ENCODE measurements at places on chromosomes 6 and 20.

DNA sequence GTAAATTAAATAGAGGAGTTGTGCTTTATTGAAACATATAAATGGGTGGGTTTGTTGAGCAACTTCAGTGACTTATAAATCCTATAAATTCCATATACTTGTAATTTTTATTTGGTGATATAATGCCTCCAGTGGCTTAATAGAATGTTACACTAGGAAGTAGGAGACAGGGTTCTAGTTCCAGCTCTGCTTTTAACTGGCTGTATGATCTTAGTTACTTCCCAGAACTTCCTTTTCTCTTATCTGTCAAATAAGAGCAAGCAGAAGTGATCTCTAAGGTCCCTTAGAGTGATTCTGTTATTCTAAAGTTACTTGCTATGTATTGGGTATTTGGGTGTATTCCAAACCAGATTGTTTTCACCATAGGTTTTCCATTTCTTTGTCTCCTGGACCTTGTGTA, 10.2 kb downstream of the ZSCAN23 start:
- DNase-seq = no peak

GRCh38 chr6:158475344-158476302, 84.3 kb upstream of the TMEM181 start:
- DNase-seq = peak; percentile 93

- DNase-seq = no peak
Measured at GRCh38 chr6:43738267-43738676, 31.7 kb upstream of the VEGFA start.

- peak; percentile 13 for DNase-seq
Measured at GRCh38 chr20:58839474-58839874, 11.2 kb downstream of the GNAS-AS1 start.

DNA sequence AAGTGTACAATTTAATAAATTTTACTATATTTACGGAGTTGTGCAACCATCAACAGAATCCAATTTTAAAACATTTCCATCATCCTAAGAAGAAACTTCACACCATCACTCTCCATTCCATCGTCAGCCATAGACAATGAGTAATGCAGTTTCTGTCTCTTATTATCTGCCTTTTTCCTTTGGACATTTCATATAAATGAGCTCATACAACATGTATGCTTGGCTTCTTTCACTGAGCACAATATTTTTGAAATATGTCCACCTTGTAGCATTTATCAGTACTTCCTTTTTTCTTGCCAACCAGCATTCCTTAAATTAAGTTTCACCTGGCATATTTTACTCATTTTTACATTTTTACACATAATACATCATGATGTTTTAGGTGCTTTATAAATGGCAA, 22.7 kb upstream of the HIVEP1 start:
- DNase-seq = no peak

DNA sequence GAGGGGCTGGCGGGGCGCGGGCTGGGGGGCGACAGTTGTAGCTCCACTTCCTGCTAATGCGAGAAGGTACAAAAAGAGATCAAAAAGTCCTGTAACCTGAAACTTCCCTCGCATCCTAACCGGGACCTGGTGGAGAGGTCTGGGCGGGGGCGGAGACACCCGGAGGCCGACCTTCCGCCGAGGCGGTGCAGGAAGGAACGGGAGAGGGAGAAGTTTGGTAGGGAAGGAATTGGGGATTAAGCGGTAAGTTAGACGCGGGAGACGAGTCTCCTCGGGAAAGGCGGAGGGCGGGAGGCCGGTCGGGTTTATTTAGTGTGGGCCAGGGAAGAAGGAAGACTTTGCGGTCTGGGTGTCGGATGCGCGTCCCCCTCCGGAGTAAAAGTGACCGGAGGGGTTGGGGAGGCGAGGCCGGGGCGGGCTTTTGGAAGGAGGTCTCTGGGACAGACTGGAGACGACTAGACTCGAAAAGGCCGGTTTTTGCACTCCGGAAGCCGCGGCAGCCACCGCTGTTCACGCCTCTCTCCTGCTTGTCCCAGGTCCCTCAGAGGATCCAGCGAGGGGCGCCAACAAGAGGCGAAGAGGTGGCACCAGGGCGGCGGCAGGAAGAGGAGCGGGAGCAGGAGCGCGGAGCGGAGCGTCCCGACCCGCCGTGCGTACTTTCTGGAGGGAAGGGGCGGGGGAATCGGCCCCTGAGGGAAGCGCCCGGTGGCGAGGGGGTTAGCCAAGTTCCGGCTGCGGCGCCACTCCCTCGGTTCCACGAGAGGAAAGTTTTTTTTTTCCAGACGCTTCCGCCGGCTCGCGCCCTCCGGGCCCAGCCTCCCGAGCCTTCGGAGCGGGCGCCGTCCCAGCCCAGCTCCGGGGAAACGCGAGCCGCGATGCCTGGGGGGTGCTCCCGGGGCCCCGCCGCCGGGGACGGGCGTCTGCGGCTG, 734 bp downstream of the TPBG start:
- DNase-seq = no peak

- DNase-seq = no peak
Measured at GRCh38 chr6:842141-842540, 149.2 kb upstream of the EXOC2 start.

- no peak for DNase-seq
Measured at GRCh38 chr20:56440346-56441007, 27.9 kb upstream of the RTF2 start.

DNA sequence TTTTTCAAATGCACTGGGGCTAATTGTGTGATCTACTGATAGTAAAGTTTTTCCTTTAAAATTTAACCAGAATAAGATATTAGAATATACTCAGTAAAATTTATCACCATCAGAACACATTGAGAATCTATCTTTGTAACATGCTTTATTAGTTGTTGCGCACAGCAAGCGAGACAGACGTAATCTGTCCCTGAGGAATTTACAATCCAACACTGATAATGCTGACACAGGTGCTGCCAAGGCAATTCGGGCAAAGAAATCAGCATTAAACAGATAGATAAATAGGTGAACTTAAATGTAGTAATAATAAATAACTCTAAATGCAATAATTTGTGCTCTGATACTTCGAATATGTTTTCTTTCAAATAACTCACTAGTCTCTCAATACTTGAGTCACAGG, 607.2 kb downstream of the HTR1B start:
- DNase-seq = no peak

DNA sequence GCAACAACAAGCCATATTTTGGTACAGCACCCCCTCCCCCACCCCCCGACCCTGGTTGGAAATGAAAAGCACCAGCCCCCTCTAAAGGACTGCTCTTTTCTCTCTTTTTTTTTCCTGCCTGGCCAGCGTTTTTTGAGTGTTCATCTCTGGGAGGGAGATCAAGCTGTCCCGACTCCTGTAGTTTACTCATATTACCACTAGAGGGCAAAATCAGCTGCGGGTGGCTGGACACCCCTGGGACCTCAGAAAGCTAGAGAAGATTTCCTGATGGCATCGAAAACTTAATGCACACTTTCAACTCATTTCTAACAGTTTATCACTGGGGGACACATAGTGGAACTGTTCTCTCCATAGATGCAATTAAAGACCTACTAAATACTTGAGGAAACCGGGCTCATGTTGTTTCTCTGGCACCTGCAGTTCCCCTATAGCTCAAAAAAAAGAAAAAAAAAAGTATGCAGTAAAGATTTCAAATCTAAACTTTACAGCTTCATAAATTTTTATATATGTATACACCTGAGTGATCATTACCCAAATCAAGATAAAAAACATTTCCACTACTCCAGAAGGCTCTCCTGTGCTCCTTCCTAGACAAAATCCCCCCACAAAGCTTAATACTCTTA, 24.4 kb downstream of the CNBD2 start:
- DNase-seq = peak; percentile 42

GRCh38 chr20:39785252-39785917, 823.2 kb downstream of the DHX35 start:
- DNase-seq = no peak

- DNase-seq = no peak
Measured at GRCh38 chr6:6565488-6565887, 23.0 kb upstream of the LY86 start.

DNA sequence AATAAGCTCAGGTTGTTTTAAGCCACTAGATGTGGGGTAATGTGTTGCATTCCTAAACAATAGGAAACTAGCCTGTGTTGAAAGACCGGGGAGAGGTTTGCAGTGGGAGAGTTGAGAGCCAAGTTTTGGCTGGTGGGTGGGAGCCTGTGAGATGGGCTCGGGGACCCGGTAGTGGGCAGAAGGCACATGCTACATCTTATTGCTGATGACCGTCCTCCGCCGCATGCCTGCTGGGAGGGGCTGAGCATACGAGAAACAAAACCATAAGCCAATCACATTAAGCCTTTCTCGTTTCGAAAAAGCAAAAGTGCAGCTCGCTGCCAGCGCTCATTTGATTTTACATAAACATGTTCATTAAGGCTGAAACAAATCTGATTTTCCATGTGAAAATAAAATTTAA, 57.4 kb upstream of the MPC1 start:
- no peak for DNase-seq

DNA sequence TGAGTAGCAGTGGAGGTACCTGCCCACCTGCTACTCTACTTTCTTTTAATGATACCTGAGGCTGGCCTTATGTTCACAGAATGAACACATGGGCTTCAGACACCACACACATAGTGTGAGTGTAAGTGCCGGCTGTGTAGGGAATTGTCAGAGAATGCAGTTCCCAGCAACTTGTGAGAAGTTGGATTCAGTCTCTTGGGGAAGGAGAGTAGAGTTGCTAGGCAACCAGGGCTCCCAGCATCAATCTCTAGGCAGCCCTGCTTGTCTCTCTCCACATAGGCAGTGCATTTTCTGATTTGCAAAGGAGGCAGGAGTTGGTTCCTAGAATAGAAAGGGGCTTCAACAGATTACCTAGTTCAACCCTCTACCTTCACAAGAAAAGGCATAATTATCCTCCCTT, 74.1 kb downstream of the BFSP1 start:
- no peak for DNase-seq

- no peak for DNase-seq
Measured at GRCh38 chr20:956330-956951, 40.3 kb upstream of the ANGPT4 start.

DNA sequence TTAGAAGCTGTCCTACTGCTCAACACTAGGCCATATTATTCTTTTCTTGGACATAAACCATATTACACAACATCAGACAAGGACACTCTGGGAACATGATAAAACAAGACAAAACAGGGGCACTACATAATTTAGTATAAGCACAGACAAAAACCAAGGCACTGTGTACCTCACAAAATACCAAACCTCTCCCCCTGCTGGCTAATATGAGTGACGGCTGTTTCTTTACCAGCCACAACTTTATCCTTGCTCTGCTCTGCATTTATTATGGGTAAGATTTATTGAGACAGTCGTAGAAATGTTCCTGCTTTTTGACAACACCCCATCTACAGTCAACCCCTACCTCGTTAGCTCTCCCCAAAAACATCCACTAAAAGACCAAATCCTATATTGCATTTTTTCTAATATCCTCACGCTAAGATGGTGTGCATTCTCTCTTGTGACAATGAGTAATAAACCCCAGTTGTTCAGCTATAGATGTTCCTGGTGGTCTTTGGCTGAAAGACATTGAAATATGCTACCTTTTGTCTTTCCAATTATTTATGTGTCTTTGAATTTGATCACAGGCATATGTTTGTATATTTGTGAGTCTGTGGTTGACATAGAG, 23.8 kb upstream of the POLR1H start:
- DNase-seq = no peak

GRCh38 chr6:46010771-46011170, 4.9 kb downstream of the CLIC5 start:
- DNase-seq = no peak

DNA sequence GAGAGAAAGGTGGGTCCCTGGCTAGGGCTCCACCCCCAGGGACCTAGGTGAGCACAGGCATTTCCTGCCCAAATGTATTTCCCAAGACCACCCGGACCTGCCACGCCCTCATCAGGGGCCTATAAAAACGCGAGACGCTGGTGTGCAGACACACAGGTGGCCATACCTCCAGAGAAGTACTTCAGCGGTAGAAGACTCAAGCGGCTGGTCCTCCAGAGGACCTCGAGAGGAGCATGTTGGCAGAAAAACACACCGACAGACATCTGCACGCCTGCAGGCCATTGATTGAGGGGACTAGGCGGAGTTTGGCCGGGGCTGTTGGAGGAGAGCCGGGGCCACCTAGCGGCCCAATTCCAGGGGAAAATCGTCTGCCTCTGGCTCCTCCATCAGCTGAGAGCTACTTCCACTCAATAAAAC, 695.8 kb upstream of the MMS22L start:
- no peak for DNase-seq

DNA sequence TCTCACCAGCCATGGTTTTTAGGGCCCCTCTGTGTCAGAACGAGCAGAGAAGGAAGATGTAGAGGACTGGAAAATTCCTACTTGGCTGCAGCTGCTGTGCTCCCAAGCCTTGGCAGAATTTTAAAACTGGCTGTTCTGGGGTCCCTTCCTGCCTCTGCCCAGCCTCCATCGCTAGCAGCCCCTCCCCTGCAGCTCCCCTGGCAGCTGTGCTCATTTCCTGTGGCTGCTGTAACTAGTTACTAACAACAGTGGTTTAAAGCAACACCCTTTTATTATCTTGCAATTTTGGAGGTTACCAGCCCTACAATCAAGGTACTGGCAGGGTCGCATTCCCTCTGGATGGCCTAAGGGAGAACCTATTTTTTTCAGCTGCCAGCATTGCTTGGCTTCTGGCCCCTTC, 3.7 kb upstream of the CST11 start:
- DNase-seq = no peak

DNA sequence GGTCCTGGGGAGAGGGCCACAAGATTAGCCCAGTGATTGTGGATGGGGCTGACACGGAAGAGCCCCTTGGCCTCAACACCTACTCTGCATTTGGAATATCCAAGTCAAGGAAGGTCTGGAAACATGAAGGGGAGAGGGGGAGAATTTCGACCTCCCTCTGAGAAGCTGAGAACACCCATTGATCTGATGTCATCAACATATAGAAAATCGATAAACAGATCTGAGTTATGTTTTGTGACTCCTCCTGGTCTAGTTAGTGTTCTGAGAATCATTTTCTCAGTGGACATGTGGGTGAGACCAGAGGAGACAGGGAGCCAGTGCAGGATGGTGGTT, 108.0 kb downstream of the SLC22A3 start:
- no peak for DNase-seq

- no peak for DNase-seq
Measured at GRCh38 chr6:71621918-71622519, 264.3 kb upstream of the RIMS1 start.

DNA sequence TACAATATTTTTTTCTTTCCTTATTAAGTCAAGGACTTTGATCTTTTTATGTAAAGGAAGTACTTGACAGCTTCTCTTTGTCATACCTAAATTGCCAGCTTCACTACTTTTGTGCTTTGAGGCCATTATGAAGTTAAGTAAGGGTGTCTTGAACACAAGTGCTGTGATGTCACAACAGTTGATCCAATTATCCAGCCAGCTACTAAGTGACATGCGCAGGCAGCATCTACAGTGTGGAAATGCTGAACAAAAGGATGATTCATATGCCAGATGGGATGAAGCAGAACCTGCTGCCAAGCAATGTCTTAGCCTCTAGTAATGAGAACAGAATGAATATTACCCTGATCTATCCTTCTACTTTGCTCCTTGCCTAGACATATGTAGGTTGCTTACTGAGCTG, 68.3 kb upstream of the TMEM244 start:
- no peak for DNase-seq
